RPMI7951 (cell line): ENCODE measurements at places on chromosomes 2 and 18.

DNA sequence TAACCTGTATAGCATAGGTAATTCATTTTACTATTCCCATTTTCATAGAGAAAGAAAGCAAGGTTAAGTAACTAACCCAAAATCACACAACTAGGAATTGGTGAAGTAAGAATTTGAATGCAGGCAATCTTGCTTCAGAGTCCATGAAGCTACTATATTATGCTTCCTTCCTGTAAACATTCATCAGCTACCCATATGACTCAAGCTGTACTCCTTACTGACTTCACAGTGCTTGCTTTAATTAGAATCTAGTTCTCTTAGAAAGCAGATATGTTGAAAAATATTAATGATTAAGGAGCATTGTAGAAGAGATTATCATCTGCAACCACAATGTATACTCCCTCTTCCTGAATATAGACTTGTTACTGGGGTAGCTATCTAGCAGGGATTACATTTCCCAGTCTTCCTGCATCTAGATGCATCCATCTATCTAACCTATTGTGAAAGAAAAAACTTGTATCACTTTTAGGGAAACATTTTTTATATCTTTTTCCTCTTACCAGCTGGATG, 961.6 kb upstream of the CHAC2 start:
- no peak for DNase-seq

- DNase-seq: no peak
These were observed 531.5 kb downstream of the RNF144A start for GRCh38 chr2:7448578-7449264.

DNA sequence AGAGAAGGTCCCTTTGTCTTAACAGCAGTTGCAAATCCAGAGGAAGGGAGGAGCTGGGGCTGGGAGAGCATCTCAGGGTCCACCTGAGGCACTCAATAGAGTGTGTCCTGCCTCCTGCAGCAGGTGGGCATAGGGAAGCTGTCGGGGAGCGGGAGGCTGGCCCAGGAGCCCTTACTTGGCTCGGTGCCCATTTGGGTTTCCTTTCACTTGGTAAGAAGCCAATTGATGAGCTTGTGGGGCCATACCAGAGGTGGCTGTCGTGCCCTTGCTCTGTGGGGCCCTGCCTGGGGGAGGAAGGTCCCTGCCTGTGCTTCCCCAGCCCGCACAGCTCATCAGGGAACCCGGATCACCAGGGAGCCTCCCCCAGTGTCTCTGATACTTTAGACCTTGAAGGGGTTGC, 229.7 kb downstream of the DYSF start:
- no peak for DNase-seq

DNA sequence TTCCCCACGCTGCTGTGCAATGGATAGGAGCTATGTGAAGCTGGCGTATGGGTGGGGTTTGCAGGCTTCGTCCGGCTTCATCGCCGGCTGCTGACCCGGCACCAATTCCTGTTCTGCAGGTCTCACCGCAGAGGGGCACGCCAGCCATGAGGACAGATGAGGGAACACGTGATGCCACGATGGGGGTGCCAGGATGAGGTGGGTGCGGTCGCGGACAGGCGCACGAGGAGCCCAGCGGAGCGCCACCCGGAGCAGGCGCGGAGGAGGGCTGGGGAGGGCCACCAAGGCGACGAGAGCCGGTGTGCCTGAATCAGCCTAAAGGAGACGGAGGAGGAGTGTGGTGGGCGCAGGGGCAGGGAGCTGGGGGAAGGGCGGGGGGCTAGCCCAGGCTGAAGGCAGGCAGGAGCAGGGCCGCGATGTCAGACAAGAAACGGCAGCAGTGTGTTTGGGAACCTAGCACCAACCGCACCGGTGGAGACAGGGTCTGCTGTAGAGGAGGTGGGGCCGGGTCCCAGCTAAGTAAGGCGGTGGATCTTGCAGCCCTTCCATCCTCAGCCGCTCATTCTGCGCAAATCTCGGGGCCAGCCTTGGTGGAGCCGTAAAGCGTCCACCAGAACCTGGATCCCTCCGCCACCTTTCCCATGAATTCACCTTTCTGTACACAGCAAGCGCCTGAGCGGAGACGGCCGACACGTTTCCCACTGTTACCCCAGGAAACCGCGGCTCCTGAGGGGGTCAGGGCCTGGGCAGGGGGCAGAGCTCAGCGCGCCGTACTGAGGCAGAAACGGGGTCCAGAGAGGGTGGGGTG, 17.0 kb upstream of the CD8A start:
- DNase-seq: peak; percentile 10

GRCh38 chr2:227504700-227505099, 32.7 kb downstream of the AGFG1 start:
- no peak for DNase-seq

- DNase-seq: no peak
These were observed 138.6 kb downstream of the DOCK10 start for GRCh38 chr2:224903621-224904020.

GRCh38 chr2:188599140-188599539, 307.5 kb downstream of the GULP1 start:
- DNase-seq: peak; percentile 18

- peak; percentile 6 for DNase-seq
These were observed 161.9 kb upstream of the SKOR2 start for GRCh38 chr18:47413327-47413726.

DNA sequence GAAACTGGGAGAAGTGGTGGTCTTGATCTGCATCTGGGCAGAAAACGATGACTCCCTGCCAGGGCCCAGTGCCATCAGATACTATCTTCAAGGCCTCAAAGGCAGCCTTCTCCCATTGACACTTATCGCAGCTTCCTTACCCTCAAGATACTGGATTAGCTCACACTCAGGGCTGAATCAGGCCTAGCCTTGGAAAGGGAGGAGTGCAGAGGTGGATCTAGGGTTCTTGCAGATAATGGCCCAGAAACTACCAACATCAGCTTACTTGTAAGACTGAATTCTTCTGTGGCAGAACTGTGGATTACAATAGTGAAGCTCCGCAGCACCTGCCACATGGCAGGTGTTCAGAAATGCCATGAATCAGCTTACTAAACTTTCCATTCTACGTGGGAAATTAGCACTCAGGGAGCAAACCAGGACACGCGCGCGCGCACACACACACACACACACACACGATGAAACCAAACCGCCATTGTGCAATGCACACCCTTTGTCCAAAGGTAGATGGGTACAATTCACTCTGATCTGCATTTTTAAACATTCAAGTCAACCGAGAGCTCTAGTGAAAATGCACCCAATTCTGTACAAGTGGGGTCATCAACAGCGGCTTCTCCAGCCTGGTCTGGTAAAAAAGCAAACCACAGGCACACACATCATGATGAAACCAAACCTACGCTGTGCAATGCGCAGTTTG, 26.3 kb upstream of the TMEM182 start:
- no peak for DNase-seq

DNA sequence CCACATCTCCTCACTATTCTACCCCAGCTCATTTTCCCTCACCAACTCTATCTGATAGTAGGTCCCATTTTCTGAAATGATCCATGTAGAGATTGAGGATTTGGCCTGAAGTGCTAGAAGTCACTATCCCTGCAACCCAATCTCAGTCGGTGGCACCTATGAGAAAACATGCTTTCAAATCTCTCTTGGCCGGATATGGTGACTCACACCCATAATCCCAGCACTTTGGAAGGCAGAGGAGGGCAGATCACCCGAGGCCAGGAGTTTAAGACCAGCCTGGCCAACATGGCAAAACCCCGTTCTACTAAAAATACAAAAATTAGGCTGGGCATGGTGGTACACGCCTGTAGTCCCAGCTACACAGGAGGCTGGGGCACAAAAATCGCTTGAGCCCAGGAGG, 19.1 kb upstream of the MARCHF4 start:
- DNase-seq: peak; percentile 73

DNA sequence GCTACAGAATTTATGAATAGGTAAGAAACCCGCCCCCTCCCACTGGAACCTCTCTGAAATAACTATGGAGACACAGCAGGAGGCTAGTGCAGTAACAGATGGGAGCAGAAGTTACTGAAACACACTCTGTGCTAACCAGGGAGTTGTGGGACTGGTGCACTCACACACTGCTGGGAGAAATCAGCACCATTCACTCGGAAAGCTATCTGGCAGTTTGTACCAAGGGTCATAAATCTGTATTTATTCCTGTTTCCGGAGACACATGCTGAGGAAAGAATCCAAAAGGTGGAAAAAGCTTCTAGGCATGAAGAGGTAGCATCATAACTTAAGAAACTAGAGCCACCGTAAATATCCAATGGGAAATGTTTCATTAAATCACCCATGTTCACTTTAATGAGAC, 39.9 kb downstream of the TGFA start:
- no peak for DNase-seq

DNA sequence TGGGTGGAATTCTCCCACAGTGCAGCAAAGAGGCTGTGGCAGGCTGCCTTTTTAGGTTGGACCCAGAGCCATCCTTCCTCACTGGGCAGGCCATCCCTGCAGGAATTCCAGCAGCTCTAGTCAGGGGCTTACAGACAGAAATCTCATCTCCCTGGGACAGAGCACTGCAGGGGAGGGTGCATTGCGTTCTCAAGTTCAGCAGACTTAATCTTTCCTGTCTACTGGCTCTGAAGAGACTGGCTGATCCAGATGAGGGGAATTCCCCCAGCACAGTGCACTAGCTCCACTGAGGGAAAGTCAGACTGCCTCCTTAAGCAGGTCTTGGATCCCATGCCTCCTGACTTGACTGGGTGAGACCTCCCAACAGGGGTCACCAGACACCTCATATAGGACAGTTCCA, 899.7 kb upstream of the VRK2 start:
- no peak for DNase-seq

GRCh38 chr2:45610281-45611019, 617 bp downstream of the SRBD1 start:
- peak; percentile 77 for DNase-seq

DNA sequence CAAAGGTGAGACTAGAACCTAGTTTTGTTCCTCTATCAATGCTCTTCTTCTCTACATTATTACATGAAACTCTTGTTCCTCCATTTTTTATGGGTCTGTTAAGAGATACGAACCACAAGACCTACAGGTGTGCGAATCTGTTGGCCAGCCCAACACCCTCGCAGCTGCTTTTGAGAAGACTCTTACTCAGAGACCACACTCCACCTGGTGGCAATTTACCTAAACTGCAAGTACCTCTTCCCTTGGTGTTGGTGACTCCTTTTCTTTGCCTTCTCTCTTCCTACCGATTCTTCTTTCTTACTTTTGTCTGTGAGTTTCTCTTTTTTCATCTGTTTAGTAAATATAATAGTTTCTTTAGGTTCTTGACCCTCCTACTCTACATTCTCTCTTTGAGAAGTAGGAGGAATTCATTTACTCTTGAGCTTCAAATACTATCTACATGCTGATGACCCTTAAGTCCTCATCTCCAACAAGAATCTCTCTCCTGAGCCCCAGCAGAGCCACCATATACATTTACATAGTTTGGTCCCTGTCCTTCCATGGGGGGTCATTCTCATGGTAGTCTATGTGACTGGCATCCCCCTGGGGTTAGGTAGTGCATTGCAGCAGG, 81.8 kb upstream of the GAREM1 start:
- peak; percentile 26 for DNase-seq

GRCh38 chr2:176471949-176472348, 202.7 kb downstream of the MTX2 start:
- no peak for DNase-seq

- peak; percentile 2 for DNase-seq
These were observed 193.4 kb downstream of the CCDC102B start for GRCh38 chr18:68991286-68991685.

DNA sequence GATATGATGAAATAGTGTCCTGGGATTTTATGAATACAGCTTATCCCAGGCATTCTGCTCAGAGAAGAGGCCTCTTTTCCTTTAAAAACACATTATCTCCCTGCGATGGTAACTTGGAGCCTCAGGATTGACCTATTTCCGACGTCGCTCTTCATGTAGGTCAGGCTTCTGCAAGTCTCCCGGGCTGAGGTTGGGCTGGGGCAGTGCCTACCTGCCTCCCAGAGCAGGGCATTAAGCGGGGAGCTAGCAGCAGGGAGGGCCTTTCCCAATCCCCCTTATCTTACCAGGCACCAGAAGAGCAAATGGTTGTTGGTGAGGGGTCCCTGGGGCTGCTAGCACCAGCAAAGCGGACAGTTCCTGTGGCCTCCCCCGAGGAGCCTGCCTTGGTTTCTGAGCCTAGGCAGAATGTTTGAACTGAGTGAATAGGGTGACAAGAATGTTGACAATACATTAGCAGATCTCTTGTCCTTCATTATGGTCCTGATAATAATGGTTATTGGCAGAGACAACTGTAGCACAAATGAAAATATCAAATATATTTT, 60.2 kb downstream of the TRPM8 start:
- DNase-seq: no peak

- DNase-seq: no peak
These were observed 95.7 kb upstream of the POU3F3 start for GRCh38 chr2:104758199-104758620.

DNA sequence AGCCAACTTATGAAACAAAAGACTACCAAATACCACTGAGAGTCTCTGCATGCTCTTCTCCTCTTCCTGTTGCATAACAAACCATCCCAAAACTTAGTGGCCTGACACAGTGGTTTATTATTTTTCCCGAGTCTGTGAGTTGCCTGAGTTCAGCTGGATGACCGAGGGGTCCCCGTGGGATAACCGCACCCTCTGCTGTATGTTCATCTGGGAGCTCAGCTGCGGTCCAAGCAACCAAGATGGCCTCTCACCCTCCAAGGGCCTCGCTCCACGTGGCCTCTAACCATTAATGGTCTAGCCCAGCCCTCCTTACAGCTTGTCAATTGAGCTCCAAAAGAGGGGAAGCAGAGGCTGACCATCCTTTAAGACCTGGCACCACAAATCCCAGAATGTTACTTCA, 17.1 kb downstream of the ITM2C start:
- no peak for DNase-seq

DNA sequence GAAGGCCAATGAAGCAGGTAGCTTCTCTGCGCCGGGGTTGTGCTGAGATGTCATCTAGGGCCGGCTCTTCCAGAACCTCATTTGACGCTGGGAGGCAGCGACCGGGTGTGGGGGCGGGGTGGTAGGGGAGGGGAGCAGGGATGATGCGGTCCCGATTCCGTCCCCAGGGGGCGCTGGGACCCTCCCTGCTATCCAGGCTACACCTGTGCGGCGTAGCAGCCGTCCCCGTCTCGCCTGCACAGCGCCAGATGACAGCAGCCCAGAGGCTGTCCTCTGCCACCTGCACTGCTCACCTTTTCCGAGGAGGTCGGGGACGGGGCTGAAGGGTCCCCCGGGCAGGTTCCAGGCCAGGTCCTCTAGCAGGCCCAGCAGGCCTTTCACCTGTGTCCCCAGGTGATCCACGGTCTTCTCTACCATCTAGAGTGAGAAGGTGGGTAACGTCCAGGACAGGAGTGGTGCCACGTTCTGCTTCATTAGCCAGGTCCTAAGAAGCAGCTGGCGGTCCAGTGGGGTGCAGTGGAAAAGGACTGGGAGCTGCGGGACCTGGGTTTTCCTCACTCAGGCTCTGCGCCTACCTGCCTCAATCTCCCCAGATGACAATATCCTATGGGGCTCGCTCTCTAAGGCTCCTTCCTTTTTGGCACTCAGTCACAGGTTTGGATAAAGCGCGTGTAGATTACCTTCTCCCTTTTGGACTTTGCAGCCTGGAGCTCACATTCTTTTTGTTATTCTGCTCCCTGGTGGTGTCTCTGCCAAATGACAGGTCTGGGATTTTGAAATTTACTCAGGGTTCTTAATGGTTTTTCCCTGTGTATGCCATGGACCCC, 56.0 kb upstream of the RAB6C start:
- peak; percentile 39 for DNase-seq

GRCh38 chr2:160583146-160583535, 89.5 kb upstream of the RBMS1 start:
- DNase-seq: peak; percentile 33
